ENCODE measurements at places on chromosomes 11 and 22. TPM values are rescaled to one million over a fixed set of nuclear protein-coding genes. Genes with fewer than 3 reads are reported as not detected.

Gene MMP3
- 0.36 TPM for total RNA-seq

Gene IFITM2
- total RNA-seq: 7.2 TPM

Gene BBOX1
- total RNA-seq: 0.68 TPM

Gene APOBEC3G
- total RNA-seq: 4.8 TPM

Gene ATL3
- 99.5 TPM for total RNA-seq

Gene MPEG1
- total RNA-seq: not detected

Gene C11orf97
- total RNA-seq: not detected

Gene TUBA8
- total RNA-seq: under 0.01 TPM

Gene HEPACAM
- total RNA-seq: not detected

Gene C11orf87
- under 0.01 TPM for total RNA-seq

Gene PANX2
- total RNA-seq: 1.4 TPM

Gene FAM83F
- total RNA-seq: 32.8 TPM

Gene CRYBB3
- total RNA-seq: not detected

Gene TMEM179B
- total RNA-seq: 24.3 TPM

Gene KCNJ1
- total RNA-seq: not detected

Gene OR56A4
- total RNA-seq: not detected

Gene ROBO4
- total RNA-seq: not detected

Gene ZNF70
- 2.9 TPM for total RNA-seq

Gene RIN1
- total RNA-seq: 32.3 TPM

Gene SLC6A5
- total RNA-seq: not detected

Gene AQP11
- 0.34 TPM for total RNA-seq

Gene APOL1
- total RNA-seq: 1.0 TPM

Gene C22orf23
- total RNA-seq: not detected

Gene CASTOR1
- total RNA-seq: 12.2 TPM

Gene OR8D4
- not detected for total RNA-seq

Gene TRIM5
- total RNA-seq: 36.0 TPM

Gene KRTAP5-11
- total RNA-seq: not detected

Gene TECTA
- total RNA-seq: under 0.01 TPM

Gene TPBGL
- not detected for total RNA-seq

Gene RFPL3
- total RNA-seq: not detected

Gene MS4A8
- total RNA-seq: not detected

Gene SLC39A13
- total RNA-seq: 29.6 TPM

Gene APOL3
- total RNA-seq: not detected

Gene GLYAT
- not detected for total RNA-seq

Gene YPEL4
- total RNA-seq: under 0.01 TPM

Gene LRFN4
- 9.2 TPM for total RNA-seq
